ENCODE measurements at places on chromosomes 13 and 19.

- no peak for DNase-seq
Measured at GRCh38 chr13:113210833-113211232, 1.4 kb downstream of the CUL4A start.

- no peak for DNase-seq
Measured at GRCh38 chr19:52142001-52142595, 2.4 kb upstream of the ZNF616 start.

GRCh38 chr19:45878043-45878794 lies 7.7 kb downstream of the IRF2BP1 start:
- no peak for DNase-seq

GRCh38 chr19:49590971-49591730 lies at the start of gene PRR12:
Gene PRR12 (plus strand): TSS chr19:49591182. CDS start chr19:49591655, 473 bp downstream.
- peak; percentile 61 for DNase-seq

DNA sequence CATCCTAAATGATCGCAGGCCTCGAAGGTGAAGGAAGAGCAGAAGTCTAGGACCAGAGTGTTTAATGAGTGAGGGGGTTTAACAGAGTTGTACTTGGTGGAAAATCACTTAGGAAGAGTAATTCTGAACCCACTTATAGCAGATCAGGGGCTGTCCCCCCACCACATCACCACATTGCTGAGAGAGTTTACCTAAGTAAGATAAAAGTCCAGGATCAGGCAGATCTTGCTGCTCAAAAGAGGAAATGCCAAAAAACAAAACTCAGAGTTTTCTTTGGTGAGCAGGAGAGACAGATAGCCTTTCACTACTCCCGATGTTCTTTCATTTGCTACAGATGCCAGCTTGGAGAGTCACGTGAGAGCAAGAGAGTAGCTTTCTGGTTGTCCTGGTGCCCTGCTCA lies 15.4 kb downstream of the ZNF317 start:
- DNase-seq = no peak

- DNase-seq = no peak
Measured at GRCh38 chr13:108643646-108644353, 14.4 kb downstream of the MYO16 start.

DNA sequence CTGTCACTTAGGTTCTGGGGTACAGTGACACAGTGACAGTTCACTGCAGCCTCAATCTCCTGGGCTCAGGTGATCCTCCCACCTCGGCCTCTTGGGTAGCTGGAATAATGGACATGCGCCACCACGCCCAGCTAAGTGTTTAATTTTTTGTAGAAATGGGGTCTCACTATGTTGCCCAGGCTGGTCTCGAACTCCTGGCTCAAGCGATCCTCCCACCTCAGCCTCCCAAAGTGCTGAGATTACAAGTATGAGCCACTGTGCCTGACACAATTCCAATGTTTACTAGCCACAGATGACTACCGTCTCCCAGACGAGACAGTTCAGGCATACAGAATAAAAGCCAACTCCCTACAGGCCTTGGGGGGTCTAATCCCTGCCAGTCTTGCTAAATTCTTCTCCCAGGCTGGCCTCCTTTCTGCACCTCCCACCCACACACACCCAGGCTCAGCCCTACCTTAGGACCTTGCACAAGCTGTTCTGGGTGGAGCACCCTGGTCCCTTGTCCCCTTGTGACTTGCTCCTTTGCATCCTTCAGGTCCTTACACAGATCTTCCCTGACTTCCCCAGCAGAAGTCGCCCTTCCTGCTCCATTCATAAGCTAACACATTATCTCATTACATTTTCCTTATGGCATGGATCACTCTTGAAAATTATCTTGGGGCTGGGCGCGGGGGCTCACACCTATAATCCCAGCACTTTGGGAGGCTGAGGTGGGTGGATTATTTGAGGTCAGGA lies 106.4 kb downstream of the INSR start:
- no peak for DNase-seq

GRCh38 chr13:45196622-45197021 lies 4.2 kb downstream of the KCTD4 start:
- no peak for DNase-seq
